Effector memory CD4-positive, alpha-beta T cell (primary cell): ENCODE measurements at places on chromosomes 16 and 17.

- H3K36me3 ChIP-seq, result no peaks in the 10 kb centered on the region
- no peak overlapping the region for H3K27ac ChIP-seq
- DNase-seq, result no peak
These were observed 28.1 kb upstream of the MLYCD start for GRCh38 chr16:83870830-83871229.

DNA sequence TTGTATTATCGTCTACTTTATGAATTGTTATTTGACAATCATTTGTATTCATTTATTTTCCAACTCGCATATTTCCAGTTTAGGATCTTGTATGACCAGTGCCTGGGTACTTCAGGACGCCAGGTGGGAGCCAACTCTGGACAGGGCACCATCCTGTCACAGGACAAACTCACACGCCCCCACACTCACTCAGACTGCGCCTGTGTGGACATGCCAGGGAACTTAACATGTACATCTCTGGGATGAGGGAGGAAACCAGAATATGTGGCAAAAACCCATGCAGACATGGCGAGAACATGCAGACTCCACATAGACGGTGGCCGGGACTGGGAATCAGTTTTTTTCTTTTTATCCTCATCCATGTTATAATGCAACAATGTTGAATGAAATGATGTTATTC, 68.5 kb downstream of the CLEC16A start:
- H3K4me3 ChIP-seq, result no peak overlapping the region
- H3K36me3 ChIP-seq, result peaks cover 15% of the 10 kb centered on the region
- H3K27me3 ChIP-seq, result no peaks in the 10 kb centered on the region

DNA sequence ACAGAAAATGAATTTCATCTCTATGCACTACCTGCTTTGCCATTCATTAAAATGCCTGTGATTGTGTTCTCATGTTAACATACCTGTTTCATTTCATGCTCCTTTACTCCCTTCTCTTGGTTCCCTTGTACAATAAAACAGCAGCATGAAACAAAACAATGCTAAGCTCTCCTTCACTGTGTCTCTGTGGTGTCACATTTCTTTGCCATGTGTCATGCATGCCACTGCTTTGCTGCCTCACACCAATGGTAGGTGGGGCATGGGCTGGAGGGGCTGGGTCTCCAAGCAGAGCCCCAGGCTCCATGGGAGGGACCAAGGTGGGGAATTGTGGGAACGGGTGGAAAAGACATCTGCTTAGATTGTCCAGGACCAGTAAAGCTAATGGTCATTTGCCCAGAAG, 83.6 kb downstream of the RGS9 start:
- no peaks in the 10 kb centered on the region for H3K27me3 ChIP-seq
- H3K4me3 ChIP-seq, result no peak overlapping the region
- no peak overlapping the region for H3K27ac ChIP-seq
- no peaks in the 10 kb centered on the region for H3K36me3 ChIP-seq

- no peak overlapping the region for H3K27ac ChIP-seq
- no peak for DNase-seq
- peaks cover 2% of the 10 kb centered on the region for H3K27me3 ChIP-seq
- no peaks in the 10 kb centered on the region for H3K36me3 ChIP-seq
These were observed 9.6 kb upstream of the AKAP10 start for GRCh38 chr17:19986941-19987861.
